HS-27A (cell line): ENCODE measurements at places on chromosomes 6 and 20.

DNA sequence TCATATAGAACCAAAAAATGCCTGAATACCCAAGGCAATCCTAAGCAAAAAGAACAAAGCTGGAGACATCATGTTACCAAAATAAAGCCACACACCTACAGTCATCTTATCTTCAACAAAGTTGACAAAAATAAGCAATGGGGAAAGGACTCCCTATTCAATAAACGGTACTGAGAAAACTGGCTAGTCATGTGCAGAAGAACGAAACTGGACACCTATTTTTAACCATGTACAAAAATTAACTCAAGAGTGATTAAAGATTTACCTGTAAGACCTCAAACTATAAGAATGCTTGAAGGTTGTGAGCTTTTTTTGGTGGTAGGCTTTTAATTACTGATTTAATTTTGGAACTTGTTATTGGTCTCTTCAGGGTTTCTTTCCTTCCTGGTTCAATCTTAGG, 236.0 kb upstream of the DEFB112 start:
- no peak for DNase-seq

DNA sequence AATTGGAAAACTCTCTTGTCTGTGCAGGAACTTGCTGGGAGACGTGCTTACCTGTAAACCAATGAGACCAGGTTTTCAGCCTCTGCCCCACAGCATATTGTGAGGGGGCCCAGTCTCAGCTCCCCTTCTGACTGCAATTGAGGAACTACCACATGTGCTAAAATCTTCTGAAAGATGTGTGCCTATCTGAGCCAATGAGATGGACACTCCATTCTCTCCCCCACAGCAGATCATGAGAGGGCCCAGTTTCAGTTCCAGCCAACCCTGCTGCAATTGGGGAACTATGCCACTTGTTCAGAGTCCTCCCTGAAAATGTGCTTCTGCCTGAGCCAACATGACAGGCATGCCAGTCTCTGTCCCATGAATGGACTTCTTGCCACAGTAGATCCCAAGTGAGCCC, 20.9 kb upstream of the PI3 start:
- DNase-seq: no peak

DNA sequence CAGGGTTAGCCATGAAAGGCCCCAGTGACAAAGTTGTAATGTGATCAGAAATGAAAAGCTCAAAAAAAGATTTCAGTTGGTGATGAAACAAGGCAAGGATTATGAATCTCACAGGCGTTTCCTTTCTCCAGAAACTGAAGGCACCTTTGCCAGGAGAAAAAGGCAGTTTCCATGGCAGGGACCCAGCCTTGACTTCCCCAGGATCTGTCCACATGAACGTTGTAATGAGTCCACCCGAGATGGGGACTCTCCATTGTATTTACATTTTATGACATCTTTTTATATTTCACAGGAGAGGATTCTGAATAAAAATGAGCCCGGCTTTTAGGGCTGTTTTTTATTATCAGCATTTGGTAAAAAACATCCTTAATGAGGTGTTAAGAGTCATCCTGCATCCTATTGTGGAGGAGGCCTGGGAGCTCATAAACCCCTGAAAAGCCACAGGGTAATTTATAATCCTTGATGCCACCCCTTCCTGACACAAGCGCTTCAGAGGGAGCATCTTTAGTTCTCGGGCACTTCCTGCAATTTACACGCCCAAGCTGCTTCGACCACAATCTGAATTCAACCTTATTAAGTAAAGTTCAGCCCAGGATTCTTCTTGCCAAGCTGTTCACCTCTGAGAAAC, 74.1 kb upstream of the SALL4 start:
- DNase-seq: no peak

DNA sequence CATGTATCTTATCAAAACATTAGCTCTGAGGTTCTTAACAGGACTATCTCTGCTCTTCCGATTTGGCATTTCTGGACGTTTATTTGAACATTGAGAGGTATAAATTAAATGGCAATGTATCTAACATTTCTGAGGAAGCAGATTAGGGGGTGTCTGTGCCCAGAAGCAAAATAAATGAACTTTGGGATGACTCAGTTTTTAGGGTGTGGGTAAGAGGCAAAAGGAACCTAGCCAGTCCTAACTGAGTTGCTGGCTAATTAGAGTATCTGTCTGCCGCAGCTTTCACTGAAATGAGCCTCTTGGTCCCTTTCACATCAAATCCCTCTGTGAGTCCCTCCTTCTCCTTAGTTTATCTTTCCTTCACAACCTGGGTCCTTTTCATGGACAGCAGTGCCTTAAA, 1.1 kb downstream of the RNF144B start:
- no peak for DNase-seq

GRCh38 chr20:17097603-17098002, 129.2 kb upstream of the PCSK2 start:
- DNase-seq: no peak
